ENCODE measurements at places on chromosomes 1 and 21.
A peak's percentile ranks its signal among the peaks of the same experiment; 100 is the strongest.

GRCh38 chr1:1358433-1359271 is at the start of gene MXRA8:
Gene MXRA8 (minus strand): TSS chr1:1358555. CDS start chr1:1358504, 51 bp downstream.
- DNase-seq, result no peak

GRCh38 chr21:29677326-29677725 is 262.5 kb downstream of the GRIK1 start:
- no peak for DNase-seq

DNA sequence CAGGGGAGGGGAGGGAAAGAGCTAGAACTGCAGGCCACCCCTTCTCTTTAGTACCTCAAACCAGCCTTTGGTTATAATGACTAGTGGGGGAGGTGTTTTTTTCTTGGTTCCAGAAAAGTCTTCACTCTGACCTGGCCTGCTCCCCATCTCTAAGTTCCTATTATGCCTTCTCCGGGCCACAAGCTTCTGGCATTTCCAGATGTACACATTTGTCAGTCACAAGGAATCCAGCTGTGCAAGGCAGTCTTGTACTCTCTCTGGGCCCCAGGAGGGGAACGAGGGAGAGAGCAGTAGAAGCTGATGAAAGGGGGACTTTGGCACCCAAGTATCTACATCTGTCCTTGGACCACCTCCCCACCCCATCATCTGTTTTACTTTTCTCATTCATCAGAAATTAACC is 2.7 kb upstream of the FALEC start:
- no peak for DNase-seq

GRCh38 chr21:25569711-25570110 is 37.6 kb downstream of the MRPL39 start:
- no peak for DNase-seq

GRCh38 chr1:4615501-4615900 is 38.9 kb upstream of the AJAP1 start:
- no peak for DNase-seq

DNA sequence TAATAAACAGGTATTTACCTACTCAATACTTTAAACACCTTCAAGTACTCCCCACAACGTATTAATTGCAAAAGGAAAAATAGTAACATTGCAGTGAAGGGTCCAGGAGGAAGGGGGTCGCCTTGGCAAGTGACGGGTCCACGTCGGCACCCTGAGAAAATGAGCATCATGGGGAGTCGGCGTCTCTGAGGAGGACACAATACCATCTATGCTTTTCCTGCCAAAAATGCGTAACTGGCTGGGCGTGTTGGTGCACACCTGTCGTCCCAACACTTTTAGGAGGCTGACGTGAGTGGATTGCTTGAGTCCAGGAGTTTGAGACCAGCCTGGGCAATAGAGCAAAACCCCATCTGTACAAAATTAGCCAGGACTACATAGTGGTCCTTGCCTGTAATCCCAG is 7.3 kb downstream of the FTCD start:
- no peak for DNase-seq

DNA sequence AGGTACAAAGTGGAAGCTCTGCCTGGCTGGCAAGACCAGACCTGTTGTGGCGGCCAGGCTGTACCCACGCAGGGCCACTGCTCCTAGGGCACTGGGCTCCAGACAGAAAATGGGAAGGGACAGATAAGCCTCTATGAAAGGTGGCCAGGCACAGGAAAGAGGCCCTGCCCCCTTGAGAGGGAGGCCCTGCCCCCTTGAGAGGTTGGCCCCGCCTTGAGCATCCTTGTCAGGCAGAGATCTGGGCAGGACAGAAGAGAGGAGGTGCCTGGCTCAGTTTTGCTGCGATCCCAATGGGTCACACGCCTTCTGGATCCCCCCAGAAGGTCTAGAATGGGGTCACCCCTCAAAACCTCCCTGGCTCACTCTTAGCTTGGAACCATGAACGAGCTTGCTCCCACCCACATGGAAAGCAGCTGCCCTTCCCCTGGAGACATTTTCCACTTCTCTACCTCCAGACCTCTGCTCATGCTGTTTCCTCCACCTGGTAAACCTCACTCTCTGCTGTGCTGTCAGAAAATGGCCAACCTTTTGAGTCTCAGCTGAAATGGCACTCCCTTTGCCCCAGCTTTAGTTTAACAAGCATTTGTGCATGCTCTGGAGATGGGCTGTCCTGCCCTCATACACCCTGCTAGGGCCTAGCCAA is 17.5 kb upstream of the ECE1 start:
- DNase-seq, result no peak

DNA sequence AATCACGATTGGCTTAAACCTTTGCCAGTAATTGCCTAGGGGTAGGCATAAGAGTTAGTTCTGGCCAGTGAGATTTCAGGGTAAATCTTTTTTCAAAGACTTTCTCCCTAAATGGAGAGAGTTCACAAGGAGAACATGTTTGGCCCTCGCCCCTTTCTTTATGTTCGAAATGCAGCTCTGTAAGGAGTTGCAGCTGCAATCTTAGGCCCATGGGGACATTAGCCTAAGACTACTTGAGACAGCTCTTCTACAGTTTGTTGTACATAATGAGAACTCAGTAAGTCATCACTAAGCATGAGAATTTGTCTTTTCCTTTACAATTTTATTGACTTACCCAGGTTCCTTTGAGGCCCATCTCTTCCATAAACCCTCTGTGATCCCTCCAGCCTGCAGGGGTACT is 40.4 kb upstream of the GADD45A start:
- no peak for DNase-seq

DNA sequence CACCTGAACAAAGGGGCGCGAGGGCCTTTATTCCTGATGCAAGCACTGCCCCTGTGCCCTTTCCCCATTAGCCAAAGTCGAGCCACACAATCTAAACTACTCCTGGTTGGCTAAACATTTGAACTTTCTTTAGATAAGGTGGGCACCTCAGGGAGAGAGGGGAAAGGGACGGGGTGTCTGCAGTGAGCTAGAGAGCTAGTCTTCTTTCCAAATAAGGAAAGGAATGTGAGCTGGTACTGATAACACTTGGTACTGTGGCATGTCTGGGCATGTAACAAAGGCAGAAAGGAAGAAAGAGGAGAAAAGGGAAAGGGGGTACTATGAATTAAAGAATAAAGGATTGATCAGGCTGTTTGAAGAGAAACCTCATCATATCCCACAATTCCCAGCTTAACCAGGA is 62.8 kb downstream of the OVGP1 start:
- DNase-seq, result no peak

DNA sequence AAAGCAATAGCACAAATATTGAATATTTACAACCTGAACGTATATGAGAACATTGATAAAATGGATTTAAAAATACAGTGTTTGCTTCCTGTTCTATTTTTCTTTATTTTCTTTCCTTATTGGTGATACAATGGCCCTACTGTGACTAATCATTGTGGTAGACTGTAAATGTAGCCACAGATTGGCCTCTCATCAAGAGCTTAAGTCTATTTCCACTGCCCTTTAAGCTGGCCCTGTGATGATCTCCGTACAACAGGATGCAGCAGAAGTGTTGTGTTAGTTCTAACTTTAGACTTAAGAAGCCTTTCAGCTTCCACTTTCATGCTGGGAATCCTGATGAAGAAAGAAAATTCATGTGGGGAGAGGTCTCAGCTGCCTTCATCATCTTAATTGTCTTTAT is 285.6 kb upstream of the B3GALT2 start:
- no peak for DNase-seq

- no peak for DNase-seq
Measured at GRCh38 chr1:246577082-246577719, 10.9 kb downstream of the CNST start.

GRCh38 chr1:97791251-97791650 is 129.6 kb downstream of the DPYD start:
- DNase-seq, result no peak

DNA sequence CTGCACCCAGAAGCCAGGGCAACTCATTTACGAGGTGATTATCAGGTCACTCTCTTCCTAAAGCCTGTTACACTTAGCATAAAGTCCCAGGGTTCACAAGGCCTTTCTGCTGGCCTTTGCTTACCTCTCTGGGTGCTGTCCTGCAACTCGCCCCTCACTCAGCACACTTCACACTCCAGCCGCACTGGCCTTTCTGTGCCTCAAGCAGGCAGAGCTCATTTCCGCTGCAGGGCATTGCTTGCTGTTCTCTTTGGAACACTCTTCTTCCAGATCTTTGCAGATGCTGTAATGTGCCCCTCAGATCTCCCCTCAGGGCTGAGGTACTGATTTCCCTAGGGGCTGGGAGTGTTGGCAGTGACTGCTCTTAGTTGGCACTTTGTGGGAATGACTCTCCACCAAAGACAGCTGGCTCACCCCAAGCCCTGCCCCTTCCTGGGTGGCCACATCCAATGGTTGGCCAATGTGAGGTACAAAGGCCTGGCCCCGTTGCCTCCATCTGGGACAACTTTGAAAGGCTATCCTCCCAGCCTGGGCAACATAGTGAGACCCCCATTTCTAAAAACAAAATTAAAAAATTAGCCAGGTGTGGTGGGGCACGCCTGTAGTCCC is 50.8 kb upstream of the SSBP3 start:
- no peak for DNase-seq

DNA sequence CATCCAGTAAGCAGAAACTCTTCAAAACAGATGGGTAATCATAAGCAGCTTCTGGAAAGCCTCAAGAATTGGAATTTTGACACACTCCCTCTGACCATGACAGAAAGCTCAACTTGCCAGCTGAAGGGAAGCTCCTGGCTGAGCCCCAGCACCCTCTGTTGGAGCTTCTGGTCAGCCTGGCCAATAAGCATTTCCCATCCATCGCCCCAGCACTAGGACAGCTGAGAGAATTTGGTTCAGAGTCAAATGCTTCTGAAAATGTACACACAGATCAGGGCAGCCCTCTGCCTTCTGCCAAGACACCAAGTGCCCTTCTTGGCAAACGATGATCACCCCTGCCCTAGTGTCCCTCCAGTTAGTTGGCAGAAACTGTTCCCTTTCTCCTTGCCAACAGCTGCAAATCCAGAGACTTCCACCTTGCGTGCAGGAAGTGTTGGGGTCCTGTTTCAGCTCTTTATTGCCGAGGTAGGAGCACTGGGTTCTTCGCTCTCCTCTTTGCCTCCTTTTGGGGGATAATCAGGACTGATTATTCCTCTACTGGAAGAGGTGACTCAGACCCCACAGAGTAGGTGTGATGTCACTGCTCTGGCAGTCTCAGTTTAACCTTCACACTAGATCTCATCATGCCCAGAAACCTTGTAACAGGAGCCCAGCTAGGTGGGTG is 11.9 kb downstream of the PIGV start:
- DNase-seq, result no peak

GRCh38 chr1:67619080-67619479 is 65.9 kb upstream of the GADD45A start:
- no peak for DNase-seq

DNA sequence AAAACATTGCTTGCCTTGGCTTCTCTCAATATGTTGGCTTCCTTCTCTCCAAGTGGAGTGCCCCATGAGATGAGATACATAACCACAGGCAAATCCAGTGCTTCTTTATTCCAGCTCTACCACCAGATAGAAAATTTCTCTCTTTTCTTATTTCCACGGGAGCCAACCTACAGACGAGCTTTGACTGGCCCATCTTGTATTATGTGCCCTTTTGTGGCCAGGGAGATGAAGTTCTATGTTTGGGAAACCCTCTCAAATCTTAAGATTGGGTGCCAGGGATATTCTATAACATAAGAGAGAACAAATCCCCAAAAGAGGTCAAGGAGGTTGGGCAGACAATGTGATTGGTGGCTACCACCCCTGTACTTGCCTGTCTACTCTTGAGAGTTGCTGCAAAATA is 351.8 kb downstream of the ZNF326 start:
- no peak for DNase-seq

- DNase-seq, result no peak
Measured at GRCh38 chr1:96971849-96972602, 250.4 kb downstream of the PTBP2 start.

- DNase-seq, result no peak
Measured at GRCh38 chr1:247102381-247102780, 1.8 kb downstream of the ZNF669 start.

- DNase-seq, result no peak
Measured at GRCh38 chr1:58816072-58816746, 32.4 kb upstream of the JUN start.

DNA sequence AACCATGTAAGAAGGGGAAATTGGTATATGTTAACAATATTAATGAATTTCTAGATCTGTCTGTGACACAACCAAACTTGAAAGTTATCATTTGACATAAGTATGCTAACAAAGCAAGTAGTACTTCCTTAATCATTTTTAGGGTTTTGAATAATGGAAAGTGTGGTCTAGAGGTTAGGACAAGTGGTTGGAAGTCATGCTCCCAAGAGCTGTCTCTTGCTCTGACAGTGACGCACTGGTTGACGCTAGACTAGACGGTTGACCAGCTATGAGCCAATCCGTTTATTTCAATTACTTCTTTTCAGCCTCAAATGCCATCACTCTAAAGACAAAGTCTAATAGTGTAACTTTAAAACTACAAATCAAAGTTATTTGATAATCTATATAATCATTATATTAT is 20.7 kb upstream of the RGS1 start:
- no peak for DNase-seq

GRCh38 chr1:84386716-84387479 is 11.4 kb upstream of the DNASE2B start:
- DNase-seq, result no peak

- DNase-seq, result no peak
Measured at GRCh38 chr1:203954788-203955552, 93.6 kb downstream of the SNRPE start.

- DNase-seq, result no peak
Measured at GRCh38 chr1:45012639-45013278, 705 bp downstream of the UROD start.

DNA sequence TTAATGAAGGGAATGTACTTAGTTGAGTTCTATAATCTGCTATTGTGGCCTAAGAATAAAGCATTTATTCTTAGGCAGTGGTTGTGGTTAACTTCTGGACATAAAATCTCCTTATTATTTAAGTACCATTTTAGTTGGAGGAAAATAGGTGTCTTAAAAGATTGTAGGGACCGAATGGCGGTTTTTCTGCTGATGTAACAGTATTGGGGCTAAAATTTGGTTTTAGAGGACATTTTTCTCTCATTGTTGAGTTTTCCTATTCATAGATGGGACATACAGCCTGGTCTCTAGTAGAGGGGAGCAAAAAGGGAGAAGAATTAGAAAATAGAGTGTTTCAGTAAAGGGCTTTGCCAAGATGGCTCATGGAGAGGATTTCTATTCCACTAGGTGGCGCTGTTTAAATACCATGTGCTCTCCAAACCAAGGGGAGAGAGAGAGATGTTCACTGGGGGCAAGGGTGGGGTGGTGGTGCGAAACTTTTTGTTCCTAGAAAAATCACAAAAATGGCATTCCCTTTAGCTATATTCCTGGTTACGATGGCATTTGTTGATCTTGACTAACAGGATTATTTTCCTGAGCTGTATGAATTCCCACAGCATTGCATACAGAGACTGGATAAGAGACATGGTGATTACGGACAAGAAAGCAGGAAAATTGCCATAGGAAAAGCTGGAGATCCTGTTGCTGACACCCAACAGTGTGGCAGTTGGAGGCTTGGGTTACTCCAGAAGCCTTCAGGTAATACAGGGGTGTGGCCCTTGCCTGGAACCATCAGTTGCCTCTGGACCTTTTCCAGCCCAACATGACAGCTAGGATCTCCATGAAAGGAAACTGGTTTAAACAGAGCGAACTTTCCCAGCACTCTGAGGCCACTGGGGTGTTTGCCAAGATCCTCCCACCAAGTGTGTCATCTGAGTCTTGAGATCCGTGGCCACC is 18.2 kb upstream of the FCGR2A start:
- peak; percentile 43 for DNase-seq
